Hepatic stellate cell (primary cell): ENCODE measurements at places on chromosomes 3 and 15.

GRCh38 chr3:160781402-160781801 lies 25.4 kb downstream of the PPM1L start:
- no peak for DNase-seq

DNA sequence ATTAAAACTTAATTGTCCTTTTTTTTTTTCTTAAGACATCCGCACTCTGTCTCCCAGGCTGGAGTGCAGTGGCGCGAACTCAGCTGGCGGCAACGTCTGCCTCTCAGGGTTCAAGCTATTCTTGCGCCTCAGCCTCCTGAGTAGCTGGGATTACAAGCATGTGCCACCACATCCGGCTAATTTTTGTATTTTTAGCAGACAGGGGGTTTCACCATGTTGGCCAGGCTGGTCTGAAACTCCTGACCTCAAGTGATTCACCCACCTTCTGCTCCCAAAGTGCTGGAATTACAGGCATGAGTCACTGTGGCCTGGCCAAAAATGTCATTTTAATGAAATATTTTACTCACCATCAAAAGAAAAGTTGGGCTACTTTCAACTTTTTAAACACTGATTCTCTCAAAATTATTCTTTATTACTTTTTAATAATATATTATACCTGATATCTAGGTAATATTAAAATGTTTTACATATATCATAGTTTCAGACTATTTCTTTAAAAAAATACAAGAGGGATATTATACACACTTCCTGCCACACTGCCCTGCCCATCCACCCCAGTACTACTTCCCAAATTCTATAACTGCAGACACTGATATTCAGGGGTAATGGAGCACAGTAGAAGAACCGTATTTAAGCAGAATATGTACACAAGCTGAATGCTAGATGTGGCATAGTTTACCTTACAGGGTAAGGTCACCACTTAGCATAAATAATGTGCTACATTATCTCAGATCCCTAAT lies 723.9 kb upstream of the ZNF385D start:
- DNase-seq = no peak

DNA sequence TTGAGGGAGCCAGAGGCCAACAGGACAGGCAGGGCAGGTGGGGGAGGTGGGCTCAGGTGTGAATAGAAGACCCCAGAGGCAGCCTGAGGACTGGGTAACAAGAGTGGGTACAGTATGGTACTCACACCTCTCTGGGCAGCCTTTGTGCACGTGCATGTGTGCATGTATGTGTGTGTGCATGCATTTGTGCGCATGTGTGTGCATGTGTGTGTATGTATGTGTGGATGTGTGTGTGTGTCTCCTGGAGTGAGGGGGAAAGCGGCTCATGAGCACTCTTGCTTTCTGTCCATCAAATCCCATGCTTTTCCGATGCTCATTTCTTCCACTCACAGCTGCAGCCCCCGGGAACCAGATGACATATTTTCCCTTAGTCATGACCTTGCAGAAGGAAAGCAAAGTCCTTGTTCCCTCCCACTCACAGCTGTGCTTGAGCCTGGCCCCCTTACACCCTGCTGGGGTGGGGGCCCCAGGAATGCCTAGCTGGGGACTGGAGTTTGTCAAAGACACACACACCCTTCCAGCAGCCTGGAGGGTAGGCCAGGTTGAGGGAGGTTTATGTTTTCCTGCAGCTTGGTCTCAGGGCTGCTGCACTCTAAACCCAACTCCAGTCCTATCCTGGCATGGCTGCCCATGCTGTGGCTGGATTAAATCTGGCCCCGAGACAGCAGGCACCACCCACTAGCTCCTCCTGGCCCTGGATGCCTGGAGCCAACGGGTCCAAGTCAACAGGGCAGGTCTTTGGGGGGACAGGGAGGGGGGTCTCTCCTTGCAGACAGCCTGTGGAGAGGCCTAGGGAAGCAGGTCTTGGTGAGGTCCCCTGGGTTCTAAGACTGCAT lies 22.5 kb downstream of the CCDC33 start:
- DNase-seq = no peak

DNA sequence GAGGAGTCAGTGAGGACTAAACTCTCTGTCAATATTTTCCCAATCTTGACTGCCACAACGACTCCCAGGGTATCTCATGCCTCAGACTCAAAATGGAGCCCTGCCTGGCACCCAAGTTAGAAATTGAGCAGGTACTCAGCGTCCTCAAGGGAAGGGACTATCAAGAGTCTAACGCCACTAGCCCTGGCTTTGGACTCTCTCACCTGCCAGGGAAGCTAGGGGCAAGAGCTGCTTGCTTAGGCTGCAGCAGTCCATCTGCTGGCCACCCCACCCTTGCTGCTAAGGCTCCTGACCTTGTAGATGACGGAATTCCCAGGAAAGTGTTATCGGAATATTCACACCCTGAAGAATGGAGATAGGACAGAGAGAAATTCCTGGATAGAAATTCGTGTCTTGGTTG lies 33.0 kb downstream of the ZIC4 start:
- DNase-seq = no peak

DNA sequence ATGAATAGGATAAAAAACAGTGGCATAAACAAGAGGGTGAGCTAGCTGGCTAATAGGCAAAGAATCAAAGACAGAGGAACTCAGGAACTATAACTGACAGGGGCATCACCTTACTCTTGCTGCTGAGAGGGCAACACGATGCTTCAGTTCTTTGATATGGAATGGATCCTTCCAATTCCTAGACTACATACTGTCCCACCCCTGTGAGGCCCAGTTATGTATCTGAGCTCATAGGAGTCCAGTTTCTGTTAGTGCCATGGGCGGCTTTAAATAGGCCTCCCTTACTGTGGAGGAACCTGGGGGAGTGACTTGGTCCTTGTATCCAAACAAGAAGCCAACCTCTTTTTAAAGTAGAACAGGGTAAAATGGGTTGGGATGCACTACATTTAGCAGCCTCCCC lies 37.3 kb downstream of the CD47 start:
- no peak for DNase-seq

DNA sequence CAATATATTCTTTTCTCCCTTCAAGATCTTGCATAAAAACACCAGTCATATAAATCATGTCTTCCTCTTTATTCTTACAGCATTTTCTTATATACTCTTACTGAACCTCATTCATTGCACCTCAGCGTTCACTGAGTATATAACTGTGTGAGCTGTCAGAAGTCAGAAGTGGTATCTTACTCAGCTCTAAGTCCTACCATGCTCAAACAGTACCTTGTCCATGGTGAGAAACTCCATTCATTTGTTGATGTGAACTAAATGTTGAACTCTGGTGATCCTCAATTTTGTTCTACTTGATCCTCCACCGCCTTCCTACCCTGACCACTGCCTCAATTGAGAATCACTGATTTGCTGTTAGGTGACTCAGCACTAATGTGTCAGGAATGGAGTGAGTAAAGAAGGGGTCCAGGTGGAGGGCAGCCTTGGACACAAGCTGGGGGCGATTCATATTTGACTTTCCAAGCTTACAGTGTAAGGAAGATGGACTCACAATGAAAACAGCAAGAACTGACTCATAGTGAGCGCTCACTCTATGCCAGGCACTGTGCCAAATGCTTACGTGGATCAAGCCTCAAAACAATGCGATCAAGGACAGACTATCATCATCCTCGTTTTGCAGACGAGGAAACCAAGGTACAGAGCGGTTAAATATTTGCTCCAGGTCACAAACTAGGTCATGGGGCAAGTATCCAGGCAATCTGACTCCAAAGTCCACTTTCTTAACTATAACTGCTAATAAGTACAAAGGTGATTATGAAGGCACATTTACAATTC lies 13.5 kb upstream of the ZFYVE19 start:
- DNase-seq = peak; percentile 49

DNA sequence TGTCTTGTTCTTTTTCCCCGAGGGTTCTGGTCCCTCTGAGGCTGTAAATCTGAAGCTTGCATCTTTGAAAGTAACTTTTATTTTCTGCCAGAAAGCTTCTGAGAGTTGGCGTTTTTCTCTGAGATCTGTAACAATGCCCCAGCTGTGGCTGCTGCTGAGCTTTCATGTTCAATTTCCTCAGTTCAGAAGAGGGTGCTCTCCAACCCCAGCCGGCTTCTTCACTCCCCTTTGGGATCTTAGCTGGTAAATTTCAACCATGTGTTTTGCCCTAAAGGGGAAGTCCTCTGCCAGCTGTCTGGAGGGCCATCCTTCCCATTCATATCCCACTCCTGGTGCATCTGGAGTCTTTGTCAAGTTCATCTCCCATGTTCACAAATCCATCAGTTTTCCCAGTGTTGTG lies 18.3 kb upstream of the CFAP100 start:
- no peak for DNase-seq

- no peak for DNase-seq
Measured at GRCh38 chr15:68672781-68673205, 94.0 kb downstream of the CORO2B start.

GRCh38 chr3:43378066-43378935 lies 92.0 kb downstream of the SNRK start:
- no peak for DNase-seq

GRCh38 chr15:50675535-50676144 lies 11.0 kb downstream of the TRPM7 start:
- no peak for DNase-seq

DNA sequence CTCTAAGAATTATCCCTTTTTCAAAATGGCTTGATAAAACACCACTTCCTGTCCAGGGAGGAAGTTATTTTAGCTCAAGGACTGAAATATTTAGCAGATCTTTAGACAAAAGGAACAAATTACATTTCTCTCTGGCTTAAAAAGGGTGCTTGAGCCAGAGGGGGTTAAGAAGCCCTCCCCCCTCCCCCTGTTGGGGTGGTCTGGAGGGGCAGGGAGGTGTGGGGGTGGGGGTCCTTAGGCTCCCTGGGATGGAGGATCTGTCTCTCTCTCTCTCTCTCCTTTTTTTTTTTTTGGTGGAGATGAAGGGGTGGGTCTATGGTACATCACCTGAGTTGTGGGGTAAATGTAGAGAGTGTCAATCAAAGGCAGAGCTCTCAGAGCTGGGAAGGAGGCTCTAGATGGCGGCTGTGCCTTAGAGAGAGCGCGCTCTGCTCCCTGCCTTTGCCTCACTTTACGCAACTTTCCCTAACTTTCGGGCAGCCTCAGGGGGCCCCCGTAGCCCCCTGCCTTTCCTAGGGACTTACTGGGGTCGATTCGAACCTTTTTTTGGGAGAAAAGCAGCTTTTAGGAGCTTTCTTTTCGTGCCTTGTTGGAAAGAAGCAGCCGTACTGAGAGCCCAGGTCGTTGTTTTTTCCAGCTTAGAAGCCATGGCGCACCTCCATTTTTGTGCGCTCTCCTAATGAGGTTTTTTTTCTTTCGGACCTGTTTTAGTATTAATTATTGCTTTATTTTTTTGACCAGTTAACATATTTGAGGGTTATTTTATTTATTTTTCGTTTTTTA lies at the start of gene CHD2:
CHD2 (plus strand) TSS at position 377 of the 783 bp plus-strand sequence. CDS start 914 bp downstream, outside the sequence.
- peak; percentile 63 for DNase-seq

DNA sequence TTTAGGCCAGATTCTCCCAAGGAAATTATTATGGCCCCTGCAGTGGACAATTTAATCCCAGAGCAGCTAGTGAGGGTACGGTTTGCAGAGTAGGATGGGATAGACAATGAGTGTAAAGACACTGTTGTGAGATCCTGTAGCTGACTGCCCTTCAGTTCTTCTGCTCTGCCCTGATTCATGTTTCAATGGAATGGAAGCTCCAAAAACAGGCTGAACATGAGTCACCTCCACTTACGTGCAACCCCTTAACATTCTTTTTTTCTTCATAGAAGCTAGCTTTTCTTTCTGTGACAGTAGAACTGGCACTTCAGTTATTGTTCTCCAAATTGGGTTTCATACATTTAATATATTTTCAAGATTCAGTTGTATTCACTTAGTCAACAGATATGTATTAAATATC lies 32.1 kb downstream of the CLDN18 start:
- peak; percentile 40 for DNase-seq

- no peak for DNase-seq
Measured at GRCh38 chr3:78940128-78940527, 827.7 kb downstream of the ROBO1 start.

GRCh38 chr3:55282994-55283393 lies 204.1 kb downstream of the WNT5A start:
- DNase-seq = no peak

GRCh38 chr15:77762747-77763355 lies 130.1 kb upstream of the LINGO1 start:
- DNase-seq = no peak

- DNase-seq = peak; percentile 83
Measured at GRCh38 chr3:100400780-100401673, at the start of the genes LNP1 and TOMM70. LNP1 (plus strand) TSS chr3:100401539; CDS start chr3:100429730, 28,191 bp downstream. TOMM70 (minus strand) TSS chr3:100401089; CDS start chr3:100400949, 140 bp downstream.

DNA sequence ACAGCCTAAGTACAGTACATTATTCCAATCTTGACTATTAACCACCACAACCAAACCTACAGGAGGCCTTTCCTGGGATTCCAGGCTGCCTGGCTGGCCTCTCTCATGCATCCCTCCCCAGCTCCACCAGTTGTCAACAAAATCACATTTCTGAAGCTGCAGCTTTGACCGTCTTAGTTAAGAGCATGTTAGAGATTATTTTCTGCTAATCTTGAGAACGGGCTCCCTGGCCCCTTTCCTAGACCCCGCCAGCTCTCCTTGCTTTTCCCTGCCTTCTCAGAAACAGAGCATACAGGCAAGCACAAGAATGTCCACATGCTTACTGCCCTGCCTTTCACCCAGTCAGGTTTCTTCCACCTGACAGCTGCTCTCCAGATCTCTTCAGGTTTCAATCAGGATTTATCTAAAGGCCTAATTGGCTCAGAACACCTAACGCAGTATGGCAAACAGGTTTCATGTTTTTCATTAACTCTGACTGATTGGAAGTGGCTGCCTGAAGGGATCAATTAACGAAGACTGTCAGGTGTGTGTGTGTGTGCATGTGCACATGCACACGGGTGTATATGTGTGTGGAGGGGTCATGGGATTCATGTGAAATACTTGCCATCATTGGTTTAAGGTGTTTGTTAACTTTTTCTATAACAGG lies 12.3 kb downstream of the KY start:
- no peak for DNase-seq

DNA sequence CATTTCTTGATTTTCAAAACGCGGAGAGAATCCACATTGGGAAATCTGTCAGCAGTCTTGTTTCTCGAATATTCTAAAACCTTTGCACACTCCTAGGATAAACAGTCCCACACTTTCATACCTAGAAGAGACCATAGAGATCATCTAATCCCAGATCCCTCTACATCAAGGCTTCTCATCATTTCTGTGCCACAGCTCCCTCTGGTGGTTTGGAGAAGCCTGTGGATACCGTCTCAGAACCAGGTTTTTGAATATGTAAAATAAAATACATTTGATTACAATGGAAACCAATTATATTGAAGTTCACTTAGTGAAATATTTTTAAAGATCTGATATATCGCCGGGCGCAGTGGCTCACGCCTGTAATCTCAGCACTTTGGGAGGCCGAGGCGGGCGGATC lies 211.9 kb upstream of the GOLGA6L4 start:
- DNase-seq = no peak
